Activated CD8-positive, alpha-beta memory T cell treated with anti-CD3 and anti-CD28 coated beads for 1 hour (primary cell): ENCODE measurements at places on chromosomes 1 and 21.

- no peak for DNase-seq
Measured at GRCh38 chr1:5728663-5729355, 263.4 kb downstream of the NPHP4 start.

GRCh38 chr1:98651116-98651632 is 10.3 kb upstream of the SNX7 start:
- no peak for DNase-seq

- DNase-seq = no peak
Measured at GRCh38 chr1:201190005-201190404, 619 bp upstream of the IGFN1 start.

GRCh38 chr1:205444931-205445645 is 10.8 kb downstream of the BLACAT1 start:
- DNase-seq = no peak

- DNase-seq = no peak
Measured at GRCh38 chr1:50135716-50136115, 27.0 kb downstream of the ELAVL4 start.

DNA sequence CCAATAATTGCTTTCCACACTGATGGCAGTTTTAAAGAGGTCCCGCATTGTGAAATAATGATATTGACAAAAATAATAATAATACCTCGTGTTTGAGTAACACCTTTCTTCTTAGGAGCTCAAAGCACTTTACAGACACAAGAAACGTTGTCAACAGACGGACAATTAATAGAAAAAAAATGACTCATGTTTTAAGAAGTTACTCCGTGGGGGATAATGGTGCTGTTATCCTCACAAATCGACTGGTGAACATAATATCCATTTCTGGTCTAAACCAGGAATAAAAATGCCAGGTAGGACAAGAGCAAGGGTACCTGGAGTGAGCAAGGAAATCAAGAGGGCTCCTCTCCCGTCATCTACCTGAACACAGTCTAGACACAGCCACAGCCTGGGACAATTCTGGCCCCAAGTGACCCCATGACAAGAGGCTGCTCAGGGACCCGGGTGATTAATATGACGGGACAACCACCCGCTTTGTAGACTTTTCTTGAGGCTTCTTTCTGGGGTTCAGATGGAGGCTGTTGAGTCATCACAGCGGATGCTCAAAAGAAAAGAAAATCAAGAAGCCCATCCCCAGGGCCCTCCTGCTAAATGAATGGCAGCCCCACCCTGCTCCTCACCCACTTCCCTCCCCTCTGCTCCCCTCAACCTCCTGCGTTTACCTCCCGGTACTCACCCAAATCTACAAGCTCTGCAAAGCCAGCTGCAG is 146.2 kb upstream of the IRF2BP2 start:
- peak; percentile 26 for DNase-seq

- DNase-seq = no peak
Measured at GRCh38 chr21:27083144-27083543, 116.3 kb upstream of the ADAMTS5 start.

DNA sequence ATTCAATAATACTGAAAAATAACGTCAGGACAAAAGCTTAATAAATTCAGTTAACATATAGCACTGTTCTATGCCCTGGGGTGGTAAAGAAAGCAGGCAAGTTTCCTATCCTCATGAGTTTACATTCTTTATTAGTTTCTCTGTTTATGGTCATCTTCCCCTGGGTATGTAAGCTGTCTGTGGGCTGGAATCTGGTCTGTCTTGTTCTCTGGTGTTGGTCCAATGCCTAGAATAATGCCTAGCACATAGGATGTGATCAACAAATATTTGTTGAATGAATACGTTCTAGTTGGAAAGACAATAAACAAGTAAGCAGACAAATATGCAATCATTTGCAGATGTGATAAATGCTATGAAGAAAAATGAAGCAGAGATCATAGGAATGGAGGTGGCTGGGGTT is 7.2 kb upstream of the IGSF3 start:
- DNase-seq = no peak

GRCh38 chr1:181557313-181557712 is 74.0 kb downstream of the CACNA1E start:
- no peak for DNase-seq

DNA sequence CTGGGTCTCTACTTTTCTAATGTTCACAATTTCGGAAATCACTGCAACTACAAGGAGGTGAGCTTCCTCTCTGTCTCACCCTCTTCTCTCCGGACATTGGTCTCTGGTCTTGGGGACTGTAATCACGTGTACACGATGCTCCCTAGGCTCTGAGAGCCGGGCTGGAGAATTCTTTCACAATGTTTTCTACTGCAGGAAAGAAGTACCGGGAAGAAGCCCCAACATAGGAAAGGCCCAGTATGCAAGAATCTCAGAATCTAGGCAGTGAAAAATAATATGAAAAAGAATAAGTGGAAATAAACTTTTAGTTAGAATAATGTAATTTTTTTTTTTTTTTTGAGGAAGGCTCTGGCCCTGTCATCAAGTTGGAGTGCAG is 13.5 kb upstream of the HJV start:
- no peak for DNase-seq

DNA sequence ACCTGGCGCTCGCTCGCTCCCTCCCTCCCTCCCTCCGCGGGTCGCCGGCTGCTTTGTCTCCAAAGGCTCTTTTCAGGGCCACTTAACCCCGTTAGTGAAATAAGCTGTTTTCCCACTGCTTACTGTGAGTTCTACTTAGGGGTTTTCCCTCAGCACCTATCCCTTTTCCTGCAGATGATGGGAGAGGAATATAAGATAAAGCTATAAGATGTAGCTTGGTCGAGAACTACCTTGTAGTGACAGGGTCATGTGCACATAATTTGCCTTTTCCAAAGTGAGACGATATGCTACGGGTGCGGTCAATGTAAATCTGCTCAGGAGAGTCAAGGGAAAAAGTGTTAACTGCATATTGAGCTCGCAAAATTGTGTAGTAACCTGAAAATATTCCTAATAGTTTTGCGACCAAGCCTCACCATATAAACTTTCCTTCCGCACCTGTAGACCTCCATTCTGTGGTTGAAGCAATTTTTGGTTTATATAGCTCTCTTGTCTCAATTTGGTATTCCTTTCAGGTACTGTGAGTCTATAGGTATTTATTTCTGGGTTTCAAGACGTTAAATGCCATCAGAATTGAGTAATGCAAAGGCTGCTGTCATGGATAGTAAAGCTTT is 55.8 kb upstream of the BOLA1 start:
- DNase-seq = no peak

DNA sequence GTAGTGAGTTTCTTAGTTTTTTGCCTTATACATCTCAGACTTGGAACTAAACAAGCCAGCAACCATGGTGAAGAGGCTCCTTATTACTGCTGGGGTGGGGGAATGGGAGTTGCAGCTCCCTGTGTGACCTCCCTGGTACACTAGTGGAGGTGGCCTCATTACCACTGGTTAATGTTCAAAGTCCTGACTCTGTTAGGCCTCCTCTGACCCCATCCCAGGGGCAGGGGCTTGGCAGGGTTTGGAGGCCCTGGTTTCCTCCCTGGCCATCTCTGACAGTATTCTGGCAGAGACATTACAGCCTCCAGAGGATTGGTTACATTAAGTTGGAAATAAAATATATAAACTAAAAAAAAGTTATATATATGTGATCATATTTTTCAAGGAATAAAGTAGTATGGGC is 45.2 kb downstream of the CLIC4 start:
- DNase-seq = no peak

DNA sequence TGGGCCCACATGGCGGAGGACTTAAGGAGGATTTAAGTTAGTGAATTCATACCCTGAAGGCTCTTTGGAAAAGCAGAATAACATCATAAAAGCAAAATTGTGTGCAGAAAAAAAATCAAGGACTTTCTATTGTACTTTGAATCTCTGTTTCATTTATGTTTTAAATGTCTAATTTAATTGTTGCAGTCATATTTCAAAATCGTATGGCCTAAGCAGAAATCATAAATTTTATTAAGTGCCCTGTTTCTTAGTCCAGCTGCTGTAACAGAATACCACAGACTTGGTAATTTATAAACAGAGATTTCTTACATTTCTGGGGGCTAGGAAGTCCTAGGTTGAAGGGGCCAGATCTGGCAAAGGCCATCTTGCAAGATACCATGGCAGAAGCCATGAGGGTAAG is 555.6 kb downstream of the LTN1 start:
- no peak for DNase-seq

GRCh38 chr1:171295821-171296220 is 18.2 kb upstream of the FMO4 start:
- no peak for DNase-seq

DNA sequence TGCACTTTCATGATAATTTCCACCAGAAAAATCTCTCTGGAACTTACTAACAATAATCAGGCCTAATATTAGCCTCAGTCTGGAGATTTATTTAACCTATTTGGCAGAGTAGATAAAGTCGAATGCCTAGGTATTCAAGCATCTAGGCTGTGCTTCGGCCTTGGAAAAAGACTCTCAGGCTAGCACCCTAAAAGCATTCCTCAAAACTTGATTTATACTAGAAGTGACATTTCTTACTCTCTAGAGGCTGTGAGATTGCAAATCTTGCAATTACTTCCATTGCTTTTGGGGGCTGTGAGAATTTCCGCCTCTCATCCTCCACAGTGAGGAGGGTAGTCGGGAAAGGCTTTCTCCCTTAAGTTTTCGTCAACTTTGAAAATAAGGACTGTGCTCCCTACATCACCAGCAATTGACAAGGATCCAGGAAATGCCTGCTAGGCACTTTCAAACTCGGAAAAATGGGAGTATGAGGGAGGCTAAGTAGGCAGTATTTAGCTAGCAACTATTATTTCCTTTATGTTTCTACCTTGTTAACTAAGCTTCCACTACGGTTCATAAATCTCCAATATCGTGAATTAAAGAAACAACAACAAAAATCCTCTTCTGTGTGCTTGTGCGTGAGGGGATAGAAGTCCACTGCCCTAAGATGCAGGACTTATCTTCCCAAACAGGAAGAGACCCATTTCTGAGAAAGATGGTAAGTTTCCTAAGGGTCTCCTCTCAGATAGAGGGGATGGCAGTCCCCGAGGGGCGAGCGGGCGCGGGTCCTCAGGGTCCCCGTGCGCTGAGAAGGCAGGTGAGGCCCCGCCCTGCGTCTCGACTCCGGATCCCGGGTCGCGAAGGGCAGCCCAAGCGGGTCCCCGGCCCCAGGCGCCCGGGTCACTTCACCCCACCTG is 1.1 kb upstream of the LMO4 start:
- DNase-seq = no peak

- DNase-seq = no peak
Measured at GRCh38 chr1:230149751-230150584, 82.9 kb downstream of the GALNT2 start.

- DNase-seq = no peak
Measured at GRCh38 chr1:89908672-89909436, 86.1 kb upstream of the ZNF326 start.

GRCh38 chr1:229225331-229225782 is 45.6 kb upstream of the RAB4A start:
- no peak for DNase-seq

DNA sequence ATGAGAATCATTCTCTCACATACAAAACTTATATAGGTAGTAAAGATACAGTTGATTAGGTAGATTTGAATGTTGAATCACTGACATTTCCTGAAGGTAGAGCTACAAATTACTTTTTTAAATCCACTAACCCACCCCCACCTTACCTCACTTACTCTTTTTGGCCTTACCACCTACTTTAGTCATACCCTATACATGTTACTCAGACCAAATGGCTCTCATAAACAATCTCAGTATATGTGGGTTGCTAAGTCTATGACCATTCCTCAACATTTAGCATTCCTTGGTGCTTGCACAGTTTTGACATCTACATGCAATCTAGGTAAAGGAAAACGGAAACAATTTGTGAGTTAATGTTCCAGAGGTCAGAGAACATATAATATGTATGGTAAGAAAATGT is 26.3 kb downstream of the SYDE2 start:
- no peak for DNase-seq

GRCh38 chr1:11299225-11299574 is 26.2 kb downstream of the UBIAD1 start:
- no peak for DNase-seq

DNA sequence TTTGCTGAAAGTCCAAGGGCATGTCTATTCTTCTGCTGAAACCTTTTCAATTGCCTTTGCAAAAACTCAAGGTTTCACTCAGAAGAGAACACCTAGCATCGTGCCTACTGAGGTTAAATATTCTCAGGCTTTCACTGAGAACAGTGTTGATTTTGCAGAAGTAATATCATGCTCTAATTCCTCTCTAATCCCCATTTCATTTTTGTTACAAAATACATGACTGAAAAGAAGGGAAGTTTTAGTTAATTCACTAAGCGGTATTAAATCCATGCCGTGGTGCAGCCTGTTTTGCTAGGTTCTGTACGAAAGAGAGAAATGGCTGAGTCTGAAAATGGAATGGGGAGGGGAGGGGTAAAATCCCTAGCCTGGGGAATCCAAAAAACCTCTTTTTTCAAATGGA is 163.2 kb upstream of the CAMK1G start:
- DNase-seq = no peak

DNA sequence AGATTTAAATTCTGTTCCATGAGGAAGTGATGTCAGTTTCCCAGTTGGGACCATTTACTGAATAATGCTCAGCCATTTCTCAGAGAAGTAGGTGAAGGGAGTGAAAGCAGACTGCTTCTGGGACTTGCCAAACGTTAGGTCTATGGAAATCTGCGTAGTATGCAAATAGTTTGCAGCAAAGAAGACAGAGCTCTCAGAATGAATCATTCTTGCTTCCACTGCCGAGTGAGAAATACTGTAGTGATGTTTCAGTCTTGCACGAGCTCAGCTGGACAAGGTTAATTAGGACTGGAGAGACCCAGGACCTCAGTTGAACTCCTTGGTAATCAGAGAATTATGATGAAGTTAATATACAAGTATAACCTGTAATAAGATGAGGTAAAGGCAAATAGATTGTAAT is 317.7 kb upstream of the DAB1 start:
- DNase-seq = no peak

DNA sequence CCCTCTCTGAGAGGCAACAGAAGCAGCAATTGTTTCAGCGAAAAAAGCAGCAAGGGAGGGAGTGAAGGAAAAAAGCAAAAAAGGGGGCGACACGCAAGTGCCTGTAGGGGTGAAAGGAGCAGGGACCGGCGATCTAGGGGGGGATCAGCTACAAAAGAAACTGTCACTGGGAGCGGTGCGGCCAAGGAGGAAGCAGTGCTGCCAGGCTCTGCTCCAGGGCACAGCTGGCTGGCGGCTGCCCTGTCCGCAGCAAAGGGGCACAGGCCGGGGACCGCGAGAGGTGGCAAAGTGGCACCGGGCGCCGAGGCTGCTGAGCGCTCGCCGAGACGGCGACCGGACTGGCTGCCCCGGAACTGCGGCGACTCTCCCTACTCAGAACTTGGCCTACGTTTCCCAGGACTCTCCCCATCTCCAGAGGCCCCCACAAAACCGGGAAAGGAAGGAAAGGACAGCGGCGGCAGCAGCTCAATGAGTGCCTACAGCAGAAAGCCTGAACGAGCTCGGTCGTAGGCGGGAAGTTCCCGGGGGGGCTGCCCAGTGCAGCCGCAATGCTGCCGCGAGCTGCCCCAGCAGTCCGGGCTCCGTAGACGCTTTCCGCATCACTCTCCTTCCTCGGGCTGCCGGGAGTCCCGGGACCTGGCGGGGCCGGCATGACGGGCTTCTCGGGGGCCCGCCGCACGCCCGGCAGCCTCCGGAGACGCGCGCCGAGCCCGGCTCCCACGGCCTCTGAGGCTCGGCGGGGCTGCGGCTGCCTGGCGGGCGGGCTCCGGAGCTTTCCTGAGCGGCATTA is 1.0 kb upstream of the CDKN2C start:
- peak; percentile 13 for DNase-seq

- DNase-seq = no peak
Measured at GRCh38 chr1:224192082-224192788, 9.2 kb downstream of the DEGS1 start.
